ENCODE measurements at places on chromosomes 13 and 19.

GRCh38 chr19:36331353-36332228, 47.4 kb downstream of the ZFP14 start:
- peak; percentile 98 for DNase-seq

DNA sequence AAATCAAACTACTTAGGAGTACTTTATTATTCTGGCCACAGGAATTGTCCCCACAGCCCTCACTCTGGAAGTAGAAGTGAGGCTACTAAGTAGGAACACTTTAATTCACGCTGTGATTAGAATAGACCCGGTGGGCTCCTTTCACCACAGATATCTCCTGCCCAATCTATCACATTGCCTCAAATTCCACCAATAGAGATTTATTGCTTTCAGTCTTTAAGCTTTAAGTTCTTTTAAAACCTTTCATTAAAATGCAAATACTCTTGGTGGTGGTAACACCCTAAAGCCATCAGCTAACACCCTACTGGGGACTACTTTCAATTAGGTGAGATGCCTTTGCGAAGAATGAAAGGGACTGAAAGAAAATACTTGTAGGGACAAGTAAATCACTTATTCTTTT, 181.9 kb downstream of the DACH1 start:
- DNase-seq, result no peak

DNA sequence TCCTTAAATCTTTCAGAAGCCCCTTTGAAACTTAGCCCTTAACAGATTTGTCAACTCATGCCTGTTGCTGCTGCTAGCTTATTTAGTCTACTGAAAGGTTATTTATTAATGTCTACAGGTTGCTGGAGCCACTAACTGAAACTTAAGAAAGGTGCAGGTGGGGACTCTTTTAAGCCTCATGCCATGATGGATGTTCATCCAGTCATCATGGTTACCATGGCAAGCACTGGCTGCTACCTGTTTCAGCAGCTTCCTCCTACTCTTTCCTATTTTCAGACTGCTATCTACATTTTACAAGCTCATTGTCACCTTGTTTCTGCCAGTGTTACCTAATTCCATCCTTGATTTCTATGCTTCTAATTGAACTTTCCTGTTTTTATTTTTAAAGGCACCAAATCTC, 27.1 kb downstream of the DGKH start:
- no peak for DNase-seq

DNA sequence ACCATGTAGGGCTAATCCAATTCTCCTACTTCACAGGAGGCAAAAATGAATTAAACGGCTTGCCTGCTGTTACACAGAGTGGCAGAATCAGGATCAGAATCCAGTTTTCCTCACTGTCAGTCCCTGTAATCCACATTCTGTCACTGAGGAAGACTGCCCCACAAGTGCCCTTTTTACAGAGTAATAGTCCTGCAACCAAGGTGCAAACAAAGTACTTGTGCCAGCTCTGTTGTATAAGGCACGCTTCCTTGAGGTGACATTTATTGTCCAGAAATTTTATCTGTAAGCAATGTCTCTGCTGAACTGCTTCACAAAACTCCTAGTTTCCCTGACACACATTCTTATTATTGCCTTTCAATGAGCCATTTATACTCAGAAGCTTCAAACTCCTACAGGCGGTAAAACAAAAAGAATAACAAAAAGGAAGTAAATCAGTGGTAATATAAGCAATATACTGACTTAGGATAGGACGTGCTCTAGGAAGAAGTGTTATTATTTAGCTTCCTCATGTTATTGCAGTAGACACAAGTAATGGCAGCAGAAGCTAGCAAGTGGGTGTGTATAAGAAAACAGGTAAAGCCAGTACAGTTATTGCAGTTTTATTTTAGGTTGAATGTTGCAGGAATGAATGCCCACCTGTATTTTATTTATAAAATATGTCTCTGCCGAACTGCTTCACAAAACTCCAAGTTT, 28.8 kb downstream of the SPRY2 start:
- DNase-seq, result no peak

DNA sequence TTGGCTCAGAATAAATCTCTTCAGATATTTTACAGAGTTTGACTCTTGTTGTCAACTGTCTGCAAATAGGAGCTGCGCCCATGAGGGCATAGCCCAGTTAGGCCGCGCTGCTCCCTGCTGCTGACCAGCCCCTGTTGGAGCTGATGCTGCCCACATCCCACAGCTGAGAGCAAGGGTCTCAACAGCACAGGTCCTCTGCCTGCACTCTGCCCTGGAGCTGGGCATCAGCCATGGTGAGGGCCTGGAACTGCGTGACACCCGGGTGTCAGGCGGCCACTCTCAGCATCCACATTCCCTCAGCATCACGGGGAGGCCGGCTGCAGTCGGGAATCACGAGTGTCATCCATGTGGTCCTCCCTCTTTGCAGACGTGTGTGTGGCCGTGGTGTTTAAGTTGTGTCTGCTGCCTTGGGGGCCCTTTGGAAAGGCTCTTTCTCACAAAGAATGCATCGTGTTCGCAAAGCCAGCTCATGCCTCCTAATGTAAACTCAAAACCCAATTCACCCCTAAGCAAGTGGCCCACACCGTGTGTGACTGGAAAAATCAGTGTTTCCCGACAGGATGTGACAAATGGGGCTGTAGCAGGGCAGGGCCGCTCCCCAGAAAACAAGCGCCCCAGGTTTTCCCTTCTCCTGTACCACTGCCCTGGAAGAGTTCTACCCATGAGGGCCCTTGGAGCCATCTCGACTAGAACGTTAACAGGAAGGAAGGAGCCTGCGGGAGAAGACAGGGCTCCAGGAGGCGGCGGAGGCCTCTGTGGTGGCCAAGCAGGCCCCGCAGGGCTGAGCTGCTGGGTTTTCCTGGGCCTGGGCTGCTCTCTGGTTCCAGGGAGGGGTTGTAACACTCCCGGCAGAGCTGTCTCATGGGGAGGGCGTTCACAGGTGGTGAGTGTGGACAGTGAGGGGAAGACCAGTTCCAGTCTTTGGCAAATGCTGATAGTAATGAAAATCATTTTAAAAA, 20.3 kb downstream of the ATP11A start:
- no peak for DNase-seq

DNA sequence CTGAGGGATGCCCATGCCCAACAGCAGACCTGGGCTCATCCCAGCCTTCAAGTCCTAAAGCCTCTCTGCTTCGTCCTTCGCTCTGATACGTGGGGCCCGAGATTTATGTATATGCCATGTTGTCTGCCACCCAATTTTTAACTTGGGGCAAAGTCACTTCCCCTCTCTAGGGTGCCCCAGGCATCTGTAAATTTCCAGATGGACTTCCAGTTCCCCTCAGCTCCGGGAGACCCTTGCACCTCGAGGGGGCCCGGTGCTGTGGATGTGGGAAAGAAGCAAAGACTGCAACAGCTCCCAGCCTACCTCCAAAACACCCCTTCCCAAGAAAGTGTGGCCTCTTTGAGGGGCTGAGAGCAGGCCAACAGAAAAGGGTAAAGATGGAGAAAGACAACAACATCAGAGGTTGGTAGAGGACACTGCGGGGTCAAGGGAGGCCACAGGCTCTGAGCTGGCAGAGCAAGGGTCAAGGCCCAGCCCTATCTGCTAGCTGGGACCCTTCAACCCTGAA, 97.4 kb downstream of the STK24 start:
- no peak for DNase-seq

- DNase-seq, result no peak
Measured at GRCh38 chr13:23628250-23628649, 58.0 kb downstream of the TNFRSF19 start.

DNA sequence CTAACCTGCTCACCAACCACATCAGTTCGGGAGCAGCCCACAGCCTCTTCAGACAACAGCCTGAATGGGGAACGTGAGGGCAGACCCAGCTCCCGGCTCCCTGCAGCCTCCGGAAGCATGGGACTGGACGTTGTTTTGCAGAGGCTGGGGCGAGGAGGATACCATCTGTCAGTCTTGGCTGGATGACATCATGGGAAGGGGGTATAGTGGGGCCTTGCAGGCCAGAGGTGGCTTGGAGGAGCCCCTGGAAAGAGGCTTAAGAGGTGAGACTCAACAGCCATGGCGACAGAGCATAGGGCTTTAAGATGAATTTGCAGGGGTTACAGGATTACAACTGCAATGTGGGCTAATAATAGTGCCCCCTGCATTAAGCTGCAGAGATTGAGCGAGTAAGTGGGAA, 1.5 kb downstream of the FXYD3 start:
- no peak for DNase-seq

DNA sequence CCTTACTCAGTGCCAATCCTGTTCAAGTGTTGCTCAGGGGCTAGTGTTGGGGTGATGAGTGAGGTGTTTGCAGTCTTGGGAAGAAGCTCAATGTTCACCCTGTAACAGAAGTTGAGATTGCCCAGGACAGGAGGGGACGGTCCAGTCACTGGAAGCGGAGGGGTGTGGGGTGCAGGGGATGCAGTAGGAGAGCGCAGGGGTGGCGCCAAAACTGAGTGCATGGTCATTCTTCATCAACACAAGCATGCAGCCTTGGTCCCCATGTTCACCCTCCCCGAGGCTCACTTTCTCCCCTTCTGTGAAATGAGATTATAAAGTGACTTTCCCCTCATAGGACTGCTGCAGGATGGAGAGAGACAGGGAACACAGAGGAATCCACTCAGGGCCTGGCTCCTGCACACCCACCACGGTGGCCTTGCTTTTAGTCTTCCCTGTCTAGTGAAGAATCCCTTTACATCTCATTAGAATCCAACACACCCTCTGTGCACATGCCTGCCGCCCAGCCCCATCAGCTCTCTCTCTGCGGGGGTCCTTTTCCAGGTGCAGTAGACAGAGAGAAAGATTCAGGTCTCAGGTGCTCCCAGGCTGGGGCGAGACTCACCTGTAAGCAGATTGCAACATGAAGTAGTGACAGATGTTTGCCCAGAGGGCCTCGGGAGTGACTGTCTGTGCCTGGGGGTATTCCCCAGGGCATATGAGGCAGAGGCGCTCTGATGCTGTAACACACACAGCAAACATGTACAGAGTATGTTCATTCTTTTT, 93.2 kb downstream of the TSHZ3 start:
- DNase-seq, result no peak

DNA sequence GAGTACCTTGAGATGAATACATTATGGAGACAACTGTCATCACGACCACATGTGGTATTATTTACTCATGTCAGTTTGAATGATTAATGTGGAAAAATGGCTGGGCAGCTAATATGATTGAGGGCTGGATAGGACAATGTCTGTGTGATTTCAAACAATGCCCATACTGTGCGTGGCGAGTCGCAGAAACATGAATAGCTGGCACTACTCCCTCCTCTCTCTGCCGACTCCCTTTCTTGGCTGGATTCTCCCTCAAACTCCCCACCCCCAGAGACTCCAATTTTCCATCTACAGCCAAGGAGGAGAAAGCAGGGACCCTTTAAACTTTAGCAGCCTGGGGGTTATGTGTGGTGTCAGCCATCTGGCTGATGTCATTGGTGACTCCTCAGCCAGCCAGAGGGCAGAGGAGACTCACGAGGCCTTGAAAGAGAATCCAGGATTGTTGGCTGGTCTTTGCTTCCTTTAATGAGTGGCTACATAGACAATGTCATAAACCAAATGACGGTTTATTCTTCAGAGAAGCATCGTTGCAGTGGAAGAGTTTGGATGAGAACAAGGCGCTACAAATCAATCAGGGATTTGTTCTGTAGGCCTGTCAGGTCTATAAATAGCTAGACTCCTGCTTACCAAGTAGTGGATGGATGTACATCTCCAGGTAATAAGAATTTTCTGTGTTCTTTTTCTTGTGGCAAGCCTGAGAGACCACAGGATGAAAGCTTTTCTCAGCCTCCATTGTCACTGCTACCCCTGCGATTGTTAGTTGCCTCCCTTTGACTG, 165.6 kb downstream of the DLEU7 start:
- no peak for DNase-seq

All from renal pelvis (tissue), 12 donors.